Fibroblast of the aortic adventitia (primary cell): ENCODE measurements at places on chromosomes 7 and 10.

DNA sequence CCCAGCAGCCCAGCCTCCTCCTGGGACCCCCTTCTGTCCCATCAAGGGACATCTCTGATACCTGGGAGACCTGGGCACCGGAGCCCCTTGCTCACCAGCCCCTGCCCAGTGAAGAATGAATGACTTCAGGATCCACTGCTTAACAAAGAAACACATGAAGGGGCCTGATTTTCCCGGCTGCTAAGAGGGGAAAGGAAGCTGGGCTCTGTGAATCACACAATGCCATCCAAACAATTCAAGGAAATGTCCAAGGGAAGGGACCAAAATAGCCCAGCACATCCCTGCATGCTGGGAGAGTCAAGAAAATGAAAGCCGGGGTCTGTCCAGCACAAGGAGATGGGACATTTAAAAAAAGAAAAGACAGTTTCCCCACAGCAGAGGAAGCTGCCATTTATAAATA, 128.7 kb upstream of the JCAD start:
- no peak for DNase-seq

GRCh38 chr10:7610651-7611389, 55.9 kb downstream of the ITIH5 start:
- DNase-seq, result peak; percentile 92

GRCh38 chr7:132766660-132767059, 190.4 kb upstream of the PLXNA4 start:
- DNase-seq, result no peak

GRCh38 chr10:105258674-105259065, 617.6 kb downstream of the SORCS3 start:
- no peak for DNase-seq

DNA sequence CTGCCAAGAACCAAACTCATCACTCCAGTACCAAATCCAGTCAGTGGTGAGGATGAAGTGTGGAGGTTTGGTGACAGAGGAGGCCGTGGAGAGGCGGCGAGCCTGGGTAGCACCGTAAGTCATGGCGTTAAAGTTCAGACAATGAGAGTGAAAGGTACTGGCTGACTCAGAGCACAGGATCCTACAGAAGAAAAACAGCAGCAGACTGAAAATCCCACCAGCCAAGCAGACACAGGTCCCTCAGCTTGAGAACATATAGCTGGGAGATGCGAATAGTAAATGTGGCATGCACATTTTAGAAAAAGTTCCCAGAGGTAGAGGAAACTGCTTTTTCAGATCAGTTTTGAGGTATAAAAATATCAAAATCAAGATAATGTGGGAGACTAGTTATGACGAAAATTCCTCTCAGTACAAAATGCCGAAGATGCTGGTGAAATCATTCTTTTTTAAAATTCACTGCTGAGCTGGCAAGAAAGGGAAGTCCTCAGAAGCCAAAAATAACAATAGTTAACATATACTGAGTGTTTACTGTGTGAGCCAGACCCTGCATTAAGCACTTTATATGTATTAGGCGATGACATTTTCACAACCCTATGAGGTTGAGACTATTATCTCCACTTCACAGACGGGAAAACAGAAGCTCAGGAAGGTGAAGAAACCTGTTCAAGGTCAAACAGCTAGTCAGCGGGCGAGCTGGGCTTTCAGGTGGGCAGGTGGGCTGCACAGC, 20.9 kb downstream of the PARP12 start:
- peak; percentile 64 for DNase-seq

- DNase-seq, result peak; percentile 43
Observed at GRCh38 chr7:14747701-14748100, 154.8 kb downstream of the DGKB start.

- DNase-seq, result no peak
Observed at GRCh38 chr7:42686594-42687156, 225.2 kb downstream of the C7orf25 start.

DNA sequence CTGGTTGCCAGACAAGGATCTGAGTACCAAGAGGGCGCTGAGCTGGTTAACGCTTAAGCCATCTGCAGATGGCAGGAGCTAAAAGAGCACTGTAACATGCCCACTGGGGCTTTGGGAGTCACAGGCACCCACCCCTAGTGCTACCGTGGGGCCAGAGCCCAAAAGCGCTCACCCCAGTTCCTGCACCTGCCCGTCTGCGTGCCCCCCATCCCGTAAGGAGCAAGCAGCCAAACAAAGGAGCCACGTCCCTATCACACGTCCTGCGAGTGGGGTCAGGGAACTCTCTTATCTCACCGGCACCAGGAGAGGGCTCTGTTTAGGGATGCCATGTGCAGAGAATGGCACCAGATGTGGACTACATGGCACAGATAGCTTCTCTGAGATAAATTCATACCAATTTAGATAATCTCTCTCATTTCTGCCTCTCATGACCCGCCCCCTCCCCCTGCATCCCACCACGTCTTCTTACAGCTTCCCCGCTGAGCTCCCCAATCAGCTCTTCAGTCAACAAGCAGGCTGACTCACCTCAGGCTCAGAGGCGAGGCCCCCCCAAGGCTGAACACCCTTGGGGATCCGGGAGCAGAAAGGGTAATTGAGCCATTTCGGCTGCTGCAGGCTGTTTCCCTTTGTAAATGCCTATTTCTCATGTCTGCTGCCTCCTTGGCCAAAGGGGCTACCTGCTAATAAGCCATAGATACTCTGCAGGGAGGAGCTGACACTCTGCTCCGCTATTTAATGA, 235.7 kb downstream of the GRID1 start:
- DNase-seq, result no peak

DNA sequence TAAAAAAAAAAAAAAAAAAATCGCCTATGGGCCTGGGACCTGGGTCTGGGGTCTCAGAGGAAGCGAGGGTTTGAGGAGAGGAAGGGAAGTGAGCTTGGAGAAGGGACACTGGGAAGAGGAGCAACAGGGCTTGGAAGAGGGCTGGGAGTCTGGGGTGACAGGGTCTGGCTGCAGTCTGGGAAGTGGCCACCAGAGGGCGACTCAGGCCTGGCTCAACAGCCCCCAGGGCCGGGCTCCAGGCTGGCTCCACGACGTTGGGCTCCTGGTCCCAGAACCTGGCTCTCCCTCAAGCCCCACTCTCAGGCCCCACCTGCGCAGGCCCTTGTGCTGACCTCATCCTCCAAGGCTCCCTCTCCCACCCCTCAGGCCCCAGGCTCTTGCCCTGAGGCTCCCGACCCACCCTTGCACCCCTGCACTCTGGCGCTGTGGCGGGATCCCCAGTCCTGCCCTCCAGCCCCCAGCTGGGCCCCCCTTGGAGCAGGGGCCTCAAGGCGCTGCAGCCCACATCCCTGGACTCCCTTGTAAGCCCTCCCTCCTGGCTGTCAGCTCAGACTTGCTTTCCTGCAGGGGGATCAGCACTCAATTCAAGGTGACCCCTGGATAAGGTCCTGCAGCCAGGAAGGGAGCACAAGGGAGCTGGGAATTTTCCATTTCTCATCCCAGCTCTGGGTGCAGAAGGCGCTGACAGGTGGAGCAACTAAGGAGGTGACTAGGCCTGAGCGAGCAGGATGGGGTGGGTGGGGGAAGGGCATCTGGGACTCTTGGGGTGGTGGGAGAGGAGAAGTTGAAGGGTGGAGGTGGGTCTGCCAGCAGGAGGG, 5.4 kb upstream of the SPACDR start:
- DNase-seq, result peak; percentile 71

- DNase-seq, result peak; percentile 38
Observed at GRCh38 chr7:39510864-39511354, 55.3 kb upstream of the YAE1 start.

DNA sequence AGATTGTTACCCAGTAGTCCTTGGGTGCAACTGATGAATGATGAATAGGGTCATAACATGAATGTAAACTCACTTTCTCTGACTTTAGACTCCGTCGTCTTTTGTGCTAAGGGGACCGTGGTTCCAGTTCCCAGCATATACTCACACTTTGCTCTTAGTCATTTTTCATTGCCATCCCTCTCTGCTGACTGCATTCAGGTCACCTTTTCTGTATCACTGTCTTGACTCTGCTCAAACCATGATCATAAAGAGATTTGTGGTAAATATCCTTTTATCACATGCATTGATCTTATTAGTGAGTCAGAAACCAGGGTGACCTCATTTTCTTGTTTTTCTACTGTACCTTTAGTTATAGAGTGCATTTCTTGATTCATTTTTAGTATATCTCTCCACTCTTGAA, 141.1 kb upstream of the AGR3 start:
- no peak for DNase-seq

DNA sequence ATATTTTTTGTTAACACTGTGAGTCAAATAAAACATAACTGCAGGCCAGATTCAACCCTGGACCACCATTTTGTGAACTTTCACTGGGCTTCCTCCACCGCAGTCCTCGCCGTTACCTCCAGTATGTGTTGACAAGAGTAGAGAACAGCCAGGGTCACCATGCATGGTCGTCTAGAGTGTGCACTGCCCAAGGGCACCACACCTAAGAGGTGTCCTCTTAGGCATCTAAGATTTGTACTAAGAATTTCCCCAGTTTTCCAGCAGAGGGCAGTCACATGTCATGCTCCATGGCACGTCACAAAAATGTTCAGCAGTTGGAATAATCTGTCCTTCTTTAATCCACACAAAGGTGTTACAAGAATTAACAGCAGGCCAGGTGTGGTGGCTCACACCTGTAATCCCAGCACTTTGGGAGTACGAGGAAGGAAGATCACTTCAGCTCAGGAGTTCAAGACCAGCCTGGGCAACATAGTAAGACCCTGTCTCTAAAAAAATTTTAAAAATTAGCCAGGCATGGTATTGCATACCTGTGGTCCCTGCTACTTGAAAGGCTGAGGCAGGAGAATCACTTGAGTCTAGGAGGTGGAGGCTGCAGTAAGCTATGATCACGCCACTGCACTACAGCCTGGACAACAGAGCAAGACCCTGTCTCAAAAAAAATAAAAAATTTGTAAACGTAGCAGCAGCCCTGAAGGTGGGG, 71.2 kb upstream of the FOXK1 start:
- peak; percentile 81 for DNase-seq

- no peak for DNase-seq
Observed at GRCh38 chr7:25313526-25313925, 85.2 kb upstream of the NPVF start.

DNA sequence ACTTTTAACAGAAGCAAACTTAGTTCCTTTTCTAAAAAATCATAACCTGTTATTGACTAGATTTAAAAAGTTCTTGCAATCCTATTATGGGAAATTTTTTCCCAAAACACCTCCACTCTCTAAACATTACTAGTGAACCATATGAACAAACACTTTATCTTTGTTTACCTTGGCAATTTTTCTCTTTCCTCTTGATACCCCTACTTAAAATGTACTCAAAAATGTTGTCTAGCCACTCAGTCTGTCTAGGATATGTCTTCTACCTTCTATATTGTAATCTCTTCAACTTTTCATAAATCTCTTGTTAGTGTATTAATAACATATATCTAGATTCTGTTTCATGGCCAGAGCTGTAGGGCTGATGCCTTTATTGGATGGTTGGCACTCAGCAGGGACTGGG, 630.0 kb upstream of the GRM3 start:
- no peak for DNase-seq

GRCh38 chr10:90816466-90816865, 41.4 kb downstream of the HTR7 start:
- DNase-seq, result no peak

DNA sequence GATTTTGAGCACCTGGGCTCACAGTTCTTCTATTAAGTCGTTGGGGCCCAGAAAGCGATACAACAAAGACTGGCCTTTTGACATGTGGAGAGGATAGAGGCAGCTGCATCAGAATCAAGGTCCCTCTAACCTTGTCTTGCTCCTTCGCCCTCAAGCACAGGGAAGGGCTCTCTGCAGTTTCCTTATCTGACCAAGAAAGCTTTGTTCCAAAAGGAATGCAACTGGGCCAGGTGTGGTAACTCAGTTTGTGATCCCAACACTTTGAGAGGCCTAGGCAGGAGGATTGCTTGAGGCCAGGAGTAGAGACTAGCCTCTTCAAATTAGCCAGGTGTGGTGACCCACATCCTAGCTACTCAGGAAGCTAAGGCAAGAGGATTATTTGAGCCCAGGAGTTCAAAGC, 32.2 kb downstream of the SVOPL start:
- DNase-seq, result no peak

- DNase-seq, result no peak
Observed at GRCh38 chr10:104351919-104352318, 1.7 kb upstream of the CFAP58 start.

DNA sequence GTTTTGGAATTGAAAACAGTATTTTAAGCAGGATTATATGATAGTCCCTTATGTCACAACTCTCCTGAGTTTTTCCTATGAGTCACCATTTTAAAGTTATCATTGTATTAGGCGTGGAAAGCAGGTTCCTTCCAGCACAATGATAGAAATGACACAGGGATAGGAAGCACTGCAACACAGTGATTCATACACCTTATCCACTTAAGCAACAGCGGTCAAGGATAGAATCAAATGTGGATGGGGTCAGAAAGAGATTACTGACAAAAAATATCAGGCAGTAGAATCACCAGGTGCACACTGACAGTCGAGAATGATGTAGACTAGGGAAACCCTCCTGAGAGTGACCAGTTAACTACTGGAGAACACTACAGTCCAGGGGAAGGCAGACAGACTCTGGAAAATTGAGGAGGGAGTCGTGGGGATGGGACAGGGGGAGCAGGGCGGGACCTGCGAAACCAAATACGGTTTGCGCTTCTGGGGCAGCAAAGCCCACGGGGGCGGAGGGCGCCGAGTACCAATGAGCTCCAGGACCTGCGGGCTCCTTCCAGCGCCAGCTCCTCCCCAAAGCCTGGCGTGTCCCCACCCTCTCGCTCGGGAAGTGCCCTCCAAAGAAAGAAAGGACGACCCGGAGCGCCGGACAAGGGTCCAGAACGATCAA, 479 bp downstream of the PNPLA8 start:
- DNase-seq, result peak; percentile 83

- no peak for DNase-seq
Observed at GRCh38 chr10:105514106-105514505, 873.0 kb downstream of the SORCS3 start.

DNA sequence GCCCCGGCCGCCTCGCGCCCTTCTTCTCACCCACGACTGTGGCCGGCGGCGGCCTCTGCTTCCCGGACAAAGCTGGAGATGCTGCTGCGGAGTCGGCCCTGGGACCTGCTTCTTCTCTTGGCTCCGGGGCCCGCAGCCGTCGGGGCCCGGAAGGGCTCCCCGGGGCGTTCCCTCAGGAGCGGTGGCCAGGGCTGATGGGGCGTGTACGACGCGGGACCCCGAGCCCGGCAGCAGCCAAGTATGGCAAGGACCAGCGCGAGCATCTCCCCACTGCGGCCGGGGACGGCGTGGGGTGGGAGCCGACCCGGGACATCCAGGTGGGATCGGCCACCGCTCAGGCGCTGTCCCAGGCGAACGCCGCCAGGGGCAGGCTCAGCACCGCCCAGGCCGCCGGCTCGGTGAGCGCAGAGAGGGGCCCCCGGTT, 27.6 kb upstream of the BMS1 start:
- no peak for DNase-seq
